ENCODE measurements at places on chromosomes 3 and 15.

- DNase-seq, result no peak
Measured at GRCh38 chr3:12046406-12046805, 42.2 kb downstream of the SYN2 start.

- no peak for DNase-seq
Measured at GRCh38 chr15:48592221-48592731, 53.2 kb downstream of the FBN1 start.

GRCh38 chr15:98330692-98331435 lies 317.5 kb upstream of the IGF1R start:
- no peak for DNase-seq

GRCh38 chr15:70308011-70308734 lies 210.5 kb upstream of the TLE3 start:
- no peak for DNase-seq

DNA sequence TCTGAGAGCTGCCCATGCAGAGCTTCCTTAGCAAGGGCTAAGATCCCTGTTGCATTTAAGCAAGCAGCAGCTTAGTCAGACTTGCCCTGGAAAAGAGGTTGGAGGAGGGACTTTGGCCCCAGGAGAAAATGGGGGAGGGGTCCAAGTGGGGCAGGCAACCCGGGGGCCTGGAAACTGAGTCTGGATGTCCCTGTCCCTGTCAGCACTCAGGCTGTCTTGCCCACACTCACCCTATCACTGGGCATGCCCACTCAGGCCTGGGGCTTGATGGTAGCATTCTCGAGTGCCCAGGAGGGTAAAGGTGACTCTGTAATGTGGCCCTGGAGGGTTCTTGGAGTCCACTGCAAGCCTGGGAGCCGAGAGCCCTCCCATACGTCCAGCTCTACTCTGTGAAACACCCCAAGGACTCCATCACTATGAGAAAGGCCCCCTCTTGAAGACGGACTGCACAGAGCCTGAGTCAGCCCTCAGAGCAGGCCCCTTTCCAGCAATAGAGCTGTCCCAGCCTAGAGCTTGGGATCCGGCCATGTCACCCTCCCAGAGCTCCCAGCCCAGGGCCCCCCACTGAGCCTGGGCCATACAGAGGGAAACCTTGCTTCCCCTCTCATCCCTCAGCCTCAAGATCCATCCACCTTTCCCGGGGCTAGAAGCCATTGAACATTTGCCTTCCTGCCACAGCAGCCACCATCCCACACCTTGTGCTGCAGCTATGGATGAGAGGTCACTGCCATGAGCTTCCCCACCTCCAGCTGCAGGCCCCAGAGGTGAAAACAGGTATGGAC lies 13.4 kb downstream of the MYL3 start:
- no peak for DNase-seq

DNA sequence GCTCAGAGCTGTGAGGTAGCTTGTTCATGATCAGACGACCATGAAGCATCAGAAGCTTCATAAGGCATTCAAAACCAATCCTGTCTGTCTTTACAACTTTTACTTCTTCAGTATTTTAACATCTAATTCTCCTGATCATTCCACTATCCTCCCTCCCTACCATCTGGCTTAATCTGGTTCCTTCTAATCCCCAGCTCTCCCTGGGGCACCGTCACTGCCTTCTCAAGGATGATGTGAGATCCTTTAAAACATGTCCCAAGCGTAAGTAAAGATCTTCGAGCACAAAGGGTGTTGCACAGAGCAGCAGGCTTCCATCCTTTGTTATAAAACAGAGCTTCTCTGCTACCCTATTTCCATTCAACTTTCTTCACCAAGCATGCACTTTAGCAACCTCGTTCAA lies 362.7 kb upstream of the ARRDC4 start:
- DNase-seq, result no peak

DNA sequence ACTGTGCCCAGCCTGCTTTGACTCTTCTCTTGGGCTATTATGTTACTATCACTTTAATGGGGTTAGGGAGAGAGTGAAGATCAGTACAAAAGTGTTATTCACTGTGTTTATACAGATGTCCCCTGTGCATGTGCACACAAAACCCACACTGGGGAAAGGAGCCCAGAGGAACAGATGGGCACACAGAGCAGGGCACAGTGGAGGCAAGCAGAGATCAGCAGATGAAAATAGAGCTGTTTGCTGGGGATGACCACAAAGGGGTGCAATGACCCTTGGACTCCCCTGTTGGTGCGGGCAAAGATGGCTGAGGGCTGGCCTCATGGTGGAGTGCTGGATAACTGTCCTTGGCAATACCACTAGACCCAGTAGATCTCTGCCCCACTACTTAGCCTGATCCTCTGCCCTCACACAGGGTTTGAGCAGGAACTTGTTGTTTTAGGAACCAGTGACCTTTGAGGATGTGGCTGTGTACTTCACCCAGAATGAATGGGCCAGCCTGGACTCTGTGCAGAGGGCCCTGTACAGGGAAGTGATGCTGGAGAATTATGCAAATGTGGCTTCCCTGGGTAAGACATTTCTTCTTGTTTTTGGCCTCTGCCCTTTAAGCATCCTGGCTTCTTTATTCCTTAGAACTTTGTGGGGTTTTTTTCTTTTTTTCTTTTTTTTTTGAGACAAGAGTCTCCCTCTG lies 5.3 kb downstream of the ZNF620 start:
- DNase-seq, result no peak

DNA sequence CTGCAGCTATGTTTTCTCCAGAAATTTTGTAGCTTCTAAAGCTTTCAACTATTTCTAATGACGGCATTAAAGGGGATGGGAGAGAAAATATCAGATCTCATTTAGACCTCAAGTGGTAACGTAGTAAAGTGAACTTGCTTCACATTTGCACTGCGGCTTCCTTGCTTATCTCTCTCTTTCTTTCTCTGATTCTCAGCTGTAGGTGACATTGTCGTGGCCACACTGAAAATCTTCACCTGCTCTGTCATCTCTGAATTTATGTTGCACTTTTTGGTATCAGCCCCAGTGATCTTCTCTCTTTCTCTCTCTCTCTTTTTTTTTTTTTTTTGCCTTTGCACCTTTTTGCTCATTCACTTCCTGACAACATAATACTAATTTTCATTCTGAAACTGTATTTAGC lies 254.1 kb upstream of the SATB1 start:
- no peak for DNase-seq

GRCh38 chr3:151909681-151910405 lies 36.4 kb downstream of the SUCNR1 start:
- DNase-seq, result no peak

- DNase-seq, result no peak
Measured at GRCh38 chr15:81117136-81117535, 16.9 kb upstream of the CFAP161 start.

DNA sequence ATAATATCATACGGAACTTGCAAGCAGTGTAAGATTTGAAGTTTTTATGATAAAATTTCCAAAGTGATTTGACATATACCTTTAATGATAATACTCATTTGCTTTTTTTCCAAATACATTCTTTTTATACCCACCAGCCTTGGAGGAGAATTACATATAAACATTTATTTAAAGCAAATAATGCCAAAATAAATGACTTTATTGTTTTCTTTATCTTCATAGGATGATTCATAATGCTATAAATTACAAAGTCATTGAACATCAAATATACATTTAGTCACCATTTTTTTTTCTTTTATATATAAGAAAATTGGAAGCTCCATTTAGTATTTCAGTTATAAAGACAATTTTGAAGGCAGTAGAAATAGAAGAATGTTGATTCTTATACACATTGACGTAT lies 450.9 kb downstream of the NAALADL2 start:
- DNase-seq, result no peak

DNA sequence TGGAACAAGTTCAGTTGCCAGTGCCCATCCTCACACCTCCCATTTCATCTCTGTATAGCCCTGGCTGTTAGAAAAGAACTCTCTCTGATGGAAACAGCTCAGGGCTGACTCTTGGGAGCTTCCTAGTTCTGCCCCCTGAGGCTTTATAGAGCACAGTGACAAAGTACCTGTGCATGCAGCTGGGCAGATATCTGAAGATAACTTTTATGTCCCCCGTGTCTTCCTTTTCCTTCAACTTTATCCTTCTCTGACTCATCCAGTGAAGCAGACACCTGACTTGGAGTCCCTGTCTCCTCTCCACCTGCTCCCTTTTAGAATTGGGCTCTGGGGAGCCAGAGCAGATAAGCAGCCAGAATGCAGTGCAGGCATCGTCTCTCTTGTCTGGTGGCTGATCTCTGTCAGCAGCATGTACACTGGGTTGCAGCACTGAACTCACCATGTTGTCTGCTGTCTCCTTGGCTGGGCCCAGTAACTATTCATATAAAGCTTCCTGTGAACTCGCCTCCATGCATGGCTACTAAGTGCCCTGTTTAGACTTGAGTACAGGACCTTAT lies 53.9 kb upstream of the PLXNA1 start:
- DNase-seq, result no peak

- DNase-seq, result no peak
Measured at GRCh38 chr3:190902292-190902691, 39.8 kb upstream of the GMNC start.

DNA sequence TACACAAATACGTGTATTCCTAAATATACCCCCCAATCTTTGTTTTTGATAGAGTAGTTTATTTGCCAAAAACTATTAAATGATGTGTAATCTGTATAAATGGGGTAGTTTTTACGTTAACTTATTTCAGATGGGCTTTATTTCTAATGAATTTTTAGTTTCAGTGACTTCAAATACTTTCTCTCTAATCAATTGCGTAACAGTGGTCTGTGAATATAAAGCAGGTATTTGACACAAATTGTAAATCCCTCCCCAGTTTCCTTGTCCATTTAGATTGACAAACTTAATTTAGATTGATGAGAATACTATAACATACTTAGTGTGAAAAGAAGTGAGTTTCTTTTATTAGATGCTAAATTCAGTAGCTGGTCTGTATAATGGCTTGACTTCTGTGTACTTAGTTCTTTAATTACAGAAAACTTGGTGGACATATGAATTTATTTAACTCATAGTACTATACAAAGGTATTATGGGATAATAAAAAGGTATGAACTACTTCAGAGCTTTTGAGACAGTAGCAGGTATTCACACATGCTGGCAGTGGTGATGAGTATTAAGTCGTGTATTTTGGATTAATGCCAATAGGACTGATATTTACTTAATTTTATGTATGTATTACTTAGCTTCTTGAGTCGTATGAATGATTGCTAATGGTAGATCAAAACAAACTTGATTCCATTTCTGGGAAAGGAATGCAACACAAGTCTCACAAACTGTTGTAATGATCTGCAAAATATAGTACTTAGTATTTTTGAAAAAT lies 81.6 kb downstream of the STT3B start:
- DNase-seq, result no peak

- DNase-seq, result no peak
Measured at GRCh38 chr3:46539443-46540005, 26.6 kb downstream of the LRRC2 start.

GRCh38 chr3:158050461-158050860 lies 55.8 kb downstream of the SHOX2 start:
- DNase-seq, result no peak

DNA sequence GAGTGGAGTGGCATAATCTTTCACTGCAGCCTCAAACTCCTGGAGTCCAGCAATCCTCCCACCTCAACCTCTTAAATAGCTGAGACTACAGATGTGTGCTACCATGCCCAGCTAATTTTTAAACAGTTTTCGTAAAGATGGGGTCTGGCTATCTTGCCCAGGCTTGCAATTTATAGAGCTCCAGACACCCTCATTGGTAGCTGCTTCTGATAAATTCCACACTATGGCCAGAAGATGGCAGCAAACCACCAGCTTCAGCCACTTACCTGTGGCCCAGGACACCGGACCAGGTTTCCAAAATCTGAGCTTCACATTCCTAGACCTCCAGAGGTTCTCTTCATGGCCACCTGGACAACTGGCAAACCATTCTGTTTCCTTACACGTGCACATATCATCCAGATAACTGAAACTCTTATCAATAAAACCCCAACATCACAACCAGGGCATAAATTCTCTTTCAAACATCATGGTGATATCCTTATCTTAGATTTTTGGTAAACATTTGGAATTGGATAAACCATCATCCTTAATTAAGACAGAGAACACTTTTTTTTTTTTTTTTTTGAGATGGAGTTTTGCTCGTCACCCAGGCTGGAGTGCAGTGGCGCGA lies 28.9 kb downstream of the FBXW12 start:
- no peak for DNase-seq

GRCh38 chr15:66238318-66238717 lies 15.2 kb downstream of the MEGF11 start:
- no peak for DNase-seq

GRCh38 chr3:87201727-87202126 lies 25.4 kb upstream of the CHMP2B start:
- DNase-seq, result no peak

- no peak for DNase-seq
Measured at GRCh38 chr3:13236557-13237173, 163.4 kb upstream of the IQSEC1 start.

GRCh38 chr3:130711565-130712324 lies 34.9 kb downstream of the PIK3R4 start:
- no peak for DNase-seq

GRCh38 chr15:87661454-87662355 lies 594.8 kb downstream of the NTRK3 start:
- no peak for DNase-seq

- no peak for DNase-seq
Measured at GRCh38 chr3:99579246-99579645, 59.1 kb upstream of the COL8A1 start.

GRCh38 chr15:74365598-74366445 lies 1.6 kb downstream of the CYP11A1 start:
- peak; percentile 48 for DNase-seq

DNA sequence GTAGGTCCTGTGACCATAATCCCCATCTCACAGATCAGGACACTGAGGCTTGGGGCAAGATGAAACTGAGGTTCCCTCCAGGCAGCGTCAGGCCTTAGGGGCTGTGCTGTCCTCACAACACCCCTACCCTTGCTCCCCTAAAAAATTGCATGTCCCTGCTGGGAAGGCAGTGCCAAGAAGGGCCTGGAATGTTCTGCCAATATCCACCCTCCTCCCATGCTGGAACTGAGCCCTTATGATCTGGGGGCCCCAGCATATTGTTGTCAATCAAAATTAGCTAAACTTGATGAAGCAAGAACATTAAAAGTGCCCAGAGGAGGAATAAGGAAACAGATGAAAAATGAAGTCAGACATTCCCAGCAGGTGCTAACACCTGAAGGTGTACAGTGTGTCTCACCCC lies 13.4 kb upstream of the RTP3 start:
- DNase-seq, result no peak

DNA sequence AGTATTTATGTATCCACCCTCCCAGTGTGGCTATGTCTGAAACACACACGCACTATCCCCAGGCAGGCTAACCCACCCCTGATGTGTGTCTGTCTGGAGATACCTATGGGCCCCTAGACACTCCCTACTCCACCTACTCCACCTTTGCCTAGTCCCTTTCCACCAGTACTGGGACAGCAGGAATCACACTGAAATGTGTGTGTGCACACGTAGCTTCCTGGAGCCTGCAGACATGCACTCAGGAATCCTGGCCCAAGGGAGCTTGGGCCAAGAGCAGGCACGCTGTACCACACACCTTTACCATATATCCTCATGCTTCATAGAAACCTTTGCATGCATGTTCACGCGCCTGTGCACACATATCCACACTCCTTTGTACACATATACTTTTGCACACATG lies 6.9 kb upstream of the PTH1R start:
- no peak for DNase-seq

All from left ventricle myocardium inferior (tissue), 1 donor.